GM04503 (cell line): ENCODE measurements at places on chromosomes 13 and 19.

GRCh38 chr13:73610799-73611592 lies 523.2 kb downstream of the KLF12 start:
- no peak for DNase-seq

DNA sequence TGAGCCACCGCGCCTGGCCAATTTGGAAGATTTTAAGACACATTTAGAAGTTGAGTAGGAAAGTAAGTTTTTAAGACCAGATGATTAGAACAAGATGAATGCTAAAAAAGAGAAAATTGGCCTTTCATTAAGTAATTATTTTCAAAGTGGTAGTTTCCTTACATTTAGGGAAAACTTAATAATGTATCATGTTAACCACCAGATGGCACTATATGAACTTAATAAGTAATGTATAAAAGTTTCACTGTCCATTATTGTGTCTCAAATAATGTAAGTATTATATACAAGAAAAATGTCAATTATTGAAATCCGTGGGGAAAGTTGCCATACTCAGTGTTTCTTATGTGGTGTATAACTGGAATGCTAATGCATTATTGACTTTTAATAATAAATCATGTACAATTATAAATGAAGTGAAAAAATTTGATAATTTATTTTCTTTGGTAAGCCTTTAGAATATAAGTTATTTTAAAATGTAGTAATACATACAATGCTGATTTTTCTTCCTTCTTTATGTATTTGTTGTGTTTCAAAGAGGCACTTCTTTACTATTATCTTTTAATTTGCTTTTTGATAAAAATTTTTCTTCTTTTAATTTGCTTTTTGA lies 29.2 kb downstream of the COG6 start:
- no peak for DNase-seq

- DNase-seq, result peak; percentile 81
Measured at GRCh38 chr19:17553256-17553655, 2.2 kb upstream of the COLGALT1 start.

DNA sequence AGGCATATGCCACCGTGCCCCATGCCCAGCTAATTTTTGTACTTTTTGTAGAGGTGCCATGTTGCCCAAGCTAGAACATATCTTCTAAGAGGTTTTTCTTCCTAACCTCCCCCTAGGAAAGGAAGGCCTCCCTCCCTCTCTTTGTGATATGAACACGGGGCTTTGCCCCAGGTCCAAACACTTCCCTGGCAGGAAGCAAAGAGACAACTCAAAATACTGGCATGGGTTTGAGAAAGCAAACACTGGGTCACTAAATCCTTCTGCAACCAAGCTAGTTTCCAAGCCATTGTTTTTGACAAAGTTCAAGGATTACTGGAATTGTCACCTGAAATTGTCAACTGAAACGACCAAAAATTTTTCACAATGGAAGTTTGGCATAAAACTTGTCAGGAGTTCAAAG lies 8.8 kb downstream of the CC2D1A start:
- no peak for DNase-seq

DNA sequence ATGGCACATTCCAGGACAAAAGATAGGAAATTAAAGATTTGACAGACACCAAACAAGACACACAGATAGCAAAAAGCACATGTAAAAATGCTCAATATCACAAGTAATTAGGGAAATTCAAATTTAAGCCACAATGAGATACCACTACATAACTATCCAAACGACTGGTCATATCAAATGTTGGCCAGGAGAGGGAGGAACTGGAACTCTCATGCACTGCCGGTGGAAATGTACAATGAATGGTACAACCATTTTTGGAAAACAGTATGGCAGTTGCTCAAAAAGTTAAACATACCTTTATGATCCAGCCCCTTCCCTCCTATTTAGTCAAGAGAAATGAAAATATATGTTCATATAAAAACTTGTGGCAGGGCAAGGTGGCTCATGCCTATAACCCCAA lies 36.8 kb upstream of the CYP2S1 start:
- no peak for DNase-seq
